ENCODE measurements at places on chromosomes 6 and 20. TPM values are rescaled to one million over a fixed set of nuclear protein-coding genes. Genes with fewer than 3 reads are reported as not detected.

UBE2J1 gene
- polyA plus RNA-seq, result 26.0 TPM

KIFC1 gene
- polyA plus RNA-seq, result 0.55 TPM

GZF1 gene
- 29.1 TPM for polyA plus RNA-seq

LKAAEAR1 gene
- 0.64 TPM for polyA plus RNA-seq

ZNF831 gene
- polyA plus RNA-seq, result 0.18 TPM

TFAP2A gene
- polyA plus RNA-seq, result 0.56 TPM

APOBEC2 gene
- polyA plus RNA-seq, result 0.91 TPM

NTSR1 gene
- polyA plus RNA-seq, result not detected

SLC25A27 gene
- polyA plus RNA-seq, result 9.7 TPM

SPATA25 gene
- 1.1 TPM for polyA plus RNA-seq

Data from adipose tissue (tissue), 3 donors.